NCI-H1048 (cell line): ENCODE measurements at places on chromosomes 2 and 18.

DNA sequence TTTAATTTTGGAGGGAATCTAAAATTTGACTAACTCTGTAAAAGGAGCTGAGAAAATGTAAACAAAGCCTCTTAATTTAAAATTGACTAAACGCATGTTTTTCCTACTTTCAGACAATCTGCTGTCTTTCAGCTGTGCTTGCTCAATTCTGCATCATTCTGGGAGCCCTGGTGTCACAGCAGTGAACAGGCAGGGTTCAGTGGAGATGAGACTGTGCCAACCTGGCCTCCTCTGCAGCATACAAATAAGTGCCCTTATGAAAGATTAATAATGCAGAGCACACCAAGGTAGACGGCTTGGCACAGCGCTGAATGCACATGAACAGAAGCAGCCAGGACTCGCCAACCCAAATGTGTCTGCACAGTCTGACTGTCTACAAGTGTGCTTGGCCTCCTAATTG, 222.0 kb upstream of the CHAC2 start:
- no peak for DNase-seq

DNA sequence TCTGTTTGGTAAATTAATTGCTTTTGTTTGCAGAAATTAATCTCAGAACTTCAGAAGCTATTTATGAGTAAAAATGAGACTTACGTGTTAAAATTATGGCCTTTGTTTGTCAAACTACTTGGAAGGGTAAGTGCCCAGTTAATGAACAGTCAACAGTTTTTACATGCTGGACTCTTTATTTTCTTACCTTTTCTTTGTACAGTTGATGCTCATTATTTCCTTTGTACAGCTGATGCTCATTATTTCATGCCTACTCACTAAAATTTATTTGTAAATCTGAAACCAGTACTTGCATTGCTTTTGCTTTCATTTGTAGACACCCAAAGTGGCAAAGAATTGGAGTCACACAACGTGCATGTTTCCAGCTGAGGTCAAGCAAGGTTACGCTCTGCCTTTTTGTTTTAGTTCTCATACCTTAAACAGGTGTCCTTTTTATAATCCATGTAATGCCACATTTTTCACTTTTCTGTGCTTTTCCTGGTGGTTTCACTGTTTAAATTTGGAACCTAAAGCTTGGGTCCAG, 13.3 kb downstream of the RIF1 start:
- DNase-seq, result no peak

GRCh38 chr2:201275069-201275468, 14.7 kb downstream of the CASP8 start:
- DNase-seq, result no peak

DNA sequence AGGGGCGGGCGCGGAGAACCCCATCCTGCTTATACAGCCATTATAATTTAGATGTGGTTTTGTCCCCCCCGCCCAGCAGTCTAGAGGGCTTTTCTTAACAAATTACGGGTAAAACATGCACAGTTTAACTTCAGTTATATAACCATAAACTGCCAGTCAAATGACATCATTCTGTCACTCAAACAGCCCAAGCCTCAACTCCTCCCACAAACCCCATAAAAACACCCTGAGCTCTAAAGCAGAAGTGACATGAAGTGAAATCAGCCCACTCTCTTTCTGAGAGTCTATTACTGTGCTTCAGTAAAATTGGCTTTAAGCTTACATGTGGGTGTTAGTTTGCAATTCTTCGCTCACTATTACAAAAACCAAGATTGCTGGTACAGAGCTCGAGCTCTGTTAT, 705.1 kb upstream of the GCFC2 start:
- no peak for DNase-seq

DNA sequence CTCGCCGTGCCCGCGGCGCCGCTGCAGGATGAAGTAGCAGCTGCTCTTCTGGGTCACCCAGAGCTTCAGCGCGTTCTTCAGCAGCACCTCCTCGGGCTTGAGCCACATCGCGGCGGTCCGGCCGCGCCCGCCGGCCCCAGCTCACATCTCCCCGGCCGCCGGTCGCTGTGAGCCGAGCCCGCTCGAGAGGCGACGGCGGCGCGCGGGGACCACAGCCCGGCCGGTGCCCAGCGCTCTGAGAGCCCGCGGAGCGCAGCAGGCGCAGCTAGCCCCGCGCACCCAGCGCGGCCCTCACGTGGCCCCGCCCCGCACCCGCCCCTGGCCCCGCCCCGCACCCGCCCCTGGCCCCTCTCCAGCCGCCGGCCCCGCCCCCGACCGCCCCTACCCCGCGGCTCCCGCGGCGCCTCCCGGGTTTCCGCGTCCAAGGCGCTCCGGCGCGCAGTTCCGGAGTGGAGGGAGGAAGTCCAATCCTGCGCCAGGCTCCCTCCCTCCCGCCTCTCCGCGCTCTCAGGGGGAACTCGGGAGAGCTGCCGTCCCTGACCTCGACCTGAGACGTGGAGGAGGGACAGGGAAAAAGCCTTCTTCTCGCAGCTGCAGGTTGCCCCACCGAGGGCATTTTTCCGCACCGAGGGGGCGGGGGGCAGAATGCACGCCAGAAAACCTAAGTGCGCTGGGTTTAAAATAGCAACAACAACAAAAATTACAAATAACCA, at the start of gene TBC1D8:
TBC1D8 (minus strand) TSS at position 237 of the 713 bp plus-strand sequence; CDS start at position 108, 129 bp downstream.
- DNase-seq, result peak; percentile 72

- no peak for DNase-seq
Measured at GRCh38 chr2:28251337-28251736, 141.3 kb upstream of the FOSL2 start.

GRCh38 chr18:11324956-11325882, 175.8 kb upstream of the PIEZO2 start:
- DNase-seq, result no peak

GRCh38 chr2:51918113-51918512, 886.2 kb upstream of the NRXN1 start:
- DNase-seq, result no peak

GRCh38 chr2:222288590-222289277, 10.1 kb downstream of the PAX3 start:
- DNase-seq, result no peak

DNA sequence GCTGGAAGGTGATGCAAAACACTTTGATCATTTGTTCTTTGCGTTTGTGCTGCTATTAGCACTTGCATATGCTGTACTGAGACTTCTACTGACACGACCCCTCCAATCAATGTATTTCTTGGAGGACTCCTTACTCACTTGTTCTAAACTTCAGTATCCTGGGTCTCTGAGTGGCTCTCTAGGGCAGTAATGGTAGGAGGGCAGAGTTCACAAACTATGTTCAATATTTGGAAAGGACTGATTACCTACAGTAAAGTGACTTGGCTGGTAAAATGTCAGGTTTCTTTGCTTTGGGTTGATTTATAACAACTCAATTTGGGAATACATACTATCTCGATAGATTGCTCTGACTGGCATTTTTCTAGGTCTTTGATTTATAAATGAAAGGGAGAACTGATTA, 93.7 kb downstream of the TRIM43 start:
- no peak for DNase-seq

GRCh38 chr18:24126155-24126961, 12.5 kb upstream of the CABYR start:
- DNase-seq, result no peak

GRCh38 chr18:70578480-70578879, 289.6 kb downstream of the SOCS6 start:
- no peak for DNase-seq

DNA sequence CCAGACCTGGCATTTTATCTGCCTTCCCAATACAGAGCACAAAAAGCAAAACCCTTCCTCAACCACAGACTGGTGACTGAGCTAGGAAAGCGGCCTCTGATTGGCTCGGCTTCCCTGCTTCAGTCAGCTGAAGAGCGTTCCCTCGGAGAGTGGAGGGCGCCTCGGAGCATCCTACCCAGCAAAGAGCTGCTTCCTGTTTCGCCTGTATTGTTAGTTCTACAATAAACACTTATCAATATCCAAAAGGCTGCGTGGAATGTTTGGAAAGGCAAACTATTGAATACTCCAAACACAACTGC, 125.0 kb downstream of the CACNB4 start:
- no peak for DNase-seq

DNA sequence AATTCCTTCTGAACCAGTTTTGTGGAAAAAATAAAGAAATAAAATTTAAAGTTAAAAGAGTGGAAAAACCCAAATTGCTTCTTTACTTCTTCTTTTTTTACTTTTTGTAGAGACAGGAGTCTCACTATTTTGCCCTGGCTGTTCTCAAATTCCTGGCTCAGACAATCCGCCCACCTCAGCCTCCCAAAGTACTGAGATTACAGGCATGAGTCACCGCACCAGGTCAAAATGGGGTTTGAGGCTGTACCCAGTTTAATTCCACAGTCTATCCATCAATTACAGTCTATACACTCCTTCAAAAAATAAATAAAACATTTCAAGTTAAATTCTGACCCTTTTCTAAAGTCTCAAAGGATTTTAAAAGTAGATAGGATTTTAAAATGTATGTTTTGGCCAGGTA, 120.3 kb downstream of the FAM161A start:
- no peak for DNase-seq

GRCh38 chr2:132999421-132999820, 329.4 kb upstream of the LYPD1 start:
- DNase-seq, result no peak

GRCh38 chr2:157902692-157903091, 26.6 kb upstream of the ACVR1 start:
- DNase-seq, result no peak

DNA sequence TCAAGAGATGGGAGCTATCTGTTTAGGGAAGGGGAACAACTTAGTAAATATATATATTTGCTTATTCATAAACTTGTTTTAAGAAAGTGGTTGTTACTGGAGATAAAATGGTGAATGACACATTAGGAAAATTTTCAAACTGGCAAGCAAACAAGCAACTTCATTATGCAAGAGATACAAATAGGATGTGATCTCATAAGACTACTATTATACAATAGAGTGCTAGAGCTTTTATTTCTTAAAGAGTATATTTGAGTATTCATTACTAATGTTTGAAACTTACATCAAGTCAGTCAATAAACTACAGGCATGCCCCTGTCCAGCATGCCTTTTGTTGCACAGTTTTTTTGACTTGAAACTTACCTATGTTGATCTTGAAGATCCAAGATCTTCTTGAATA, 355.2 kb upstream of the KCNJ3 start:
- no peak for DNase-seq

GRCh38 chr2:85886590-85886989, 2.2 kb downstream of the ST3GAL5 start:
- no peak for DNase-seq

DNA sequence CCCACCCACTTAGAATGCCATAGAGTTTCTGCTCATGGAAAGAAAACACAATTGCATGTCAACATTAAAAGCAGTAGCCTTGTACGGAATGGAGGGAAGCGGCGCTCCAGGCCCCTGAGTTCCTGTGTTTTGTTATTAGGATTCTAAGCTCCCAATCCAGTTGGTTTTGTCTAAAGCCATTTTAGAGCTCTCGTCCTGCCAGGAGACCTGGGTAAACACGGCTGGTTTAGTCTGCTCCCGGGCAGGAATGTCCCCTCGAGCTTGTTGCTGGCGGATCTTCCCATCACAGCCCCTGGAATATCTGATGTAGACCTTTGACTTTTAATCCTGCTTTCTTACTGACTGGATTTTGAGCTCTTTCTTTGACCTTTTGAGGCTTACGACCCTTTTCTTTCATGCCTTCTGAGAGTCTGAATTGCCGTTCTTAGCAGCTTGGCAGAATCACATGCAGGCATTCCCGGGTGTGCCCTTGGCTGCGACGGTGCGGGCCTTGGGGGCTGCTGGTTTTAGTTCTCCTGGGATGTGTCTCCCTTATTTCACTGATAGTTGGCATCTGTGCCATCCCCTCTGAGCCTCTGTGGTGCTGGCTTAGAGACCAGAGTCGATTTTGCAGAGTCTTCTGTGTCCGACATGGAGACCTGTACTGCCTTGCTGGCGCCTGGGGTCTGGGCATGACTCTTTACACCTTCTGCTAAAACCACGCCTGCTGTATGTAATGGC, 25.4 kb downstream of the GREB1 start:
- DNase-seq, result no peak

GRCh38 chr2:240915526-240916341, 9.6 kb downstream of the CROCC2 start:
- no peak for DNase-seq

DNA sequence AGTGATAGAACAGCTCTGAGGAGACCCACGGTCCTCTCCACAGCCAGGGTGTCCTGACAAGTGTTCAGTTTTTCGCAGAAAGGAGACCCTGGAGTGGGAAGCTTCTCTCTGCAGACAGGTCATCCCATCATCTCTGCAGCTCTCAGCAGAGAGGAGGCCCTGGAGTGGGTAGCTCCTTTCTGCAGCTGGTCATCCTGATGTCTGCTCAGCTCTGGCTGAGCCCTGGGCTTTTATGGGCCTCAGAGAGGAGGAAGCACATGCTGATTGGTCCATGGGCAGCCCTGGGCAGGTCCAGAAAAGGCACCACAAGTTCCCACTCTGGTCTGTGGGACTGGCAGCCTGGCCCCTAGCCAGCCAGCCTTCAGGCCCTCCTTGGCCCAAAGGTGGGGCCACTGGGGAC, 72.3 kb upstream of the ST3GAL5 start:
- DNase-seq, result no peak

DNA sequence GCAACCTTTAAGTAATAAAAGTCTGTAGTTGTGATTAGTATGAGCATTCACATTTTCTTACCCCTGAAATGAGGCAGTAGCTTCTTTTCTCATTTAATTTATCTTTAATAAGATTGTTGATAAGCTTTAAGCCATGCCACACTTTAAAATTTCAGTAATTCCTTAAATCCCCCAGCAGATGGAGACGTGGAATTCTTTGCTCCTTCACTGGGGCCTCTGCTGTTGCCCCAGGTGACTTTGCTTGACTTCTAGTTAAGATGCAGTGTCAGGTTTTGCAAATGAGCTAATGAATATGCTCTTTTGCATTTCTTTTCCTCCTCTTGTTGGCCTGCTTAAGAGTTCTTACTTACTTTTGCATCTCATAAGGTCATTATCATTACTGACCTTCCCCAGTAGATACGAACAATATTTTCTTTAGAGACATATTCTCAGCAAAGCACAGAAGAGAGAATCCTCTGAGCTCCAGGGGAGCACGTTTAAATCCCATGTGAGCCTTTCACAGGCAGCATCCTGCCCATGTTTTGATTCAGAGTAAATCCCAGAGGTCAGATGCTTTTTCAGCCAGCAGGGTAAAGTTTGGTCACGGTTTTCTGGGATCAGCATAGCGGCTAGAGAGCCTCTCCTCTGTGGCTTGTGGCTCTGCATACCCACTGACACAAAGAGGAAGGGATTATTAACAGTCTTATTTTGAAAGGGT, 222.9 kb downstream of the PTPRM start:
- no peak for DNase-seq

- no peak for DNase-seq
Measured at GRCh38 chr2:881204-881918, 69.3 kb upstream of the SNTG2 start.

GRCh38 chr2:224178056-224178455, 139.0 kb upstream of the SERPINE2 start:
- no peak for DNase-seq

GRCh38 chr2:54455131-54455562, 980 bp upstream of the SPTBN1 start:
- DNase-seq, result no peak

- no peak for DNase-seq
Measured at GRCh38 chr2:207503234-207503633, 26.5 kb upstream of the CREB1 start.

- no peak for DNase-seq
Measured at GRCh38 chr2:78541451-78542267, 483.8 kb upstream of the REG3G start.

- DNase-seq, result no peak
Measured at GRCh38 chr18:57141208-57142129, 5.4 kb upstream of the BOD1L2 start.
